Urothelium cell line (cell line): ENCODE measurements at places on chromosomes 4 and X.

- no peak for DNase-seq
These were observed 52.5 kb upstream of the RPL34 start for GRCh38 chr4:108567831-108568230.

GRCh38 chrX:39336671-39337311, 535.5 kb downstream of the MID1IP1 start:
- no peak for DNase-seq

- no peak for DNase-seq
These were observed 327.0 kb upstream of the NOCT start for GRCh38 chr4:138688408-138689085.

GRCh38 chr4:186485561-186486062, 69.8 kb downstream of the MTNR1A start:
- DNase-seq, result peak; percentile 40

DNA sequence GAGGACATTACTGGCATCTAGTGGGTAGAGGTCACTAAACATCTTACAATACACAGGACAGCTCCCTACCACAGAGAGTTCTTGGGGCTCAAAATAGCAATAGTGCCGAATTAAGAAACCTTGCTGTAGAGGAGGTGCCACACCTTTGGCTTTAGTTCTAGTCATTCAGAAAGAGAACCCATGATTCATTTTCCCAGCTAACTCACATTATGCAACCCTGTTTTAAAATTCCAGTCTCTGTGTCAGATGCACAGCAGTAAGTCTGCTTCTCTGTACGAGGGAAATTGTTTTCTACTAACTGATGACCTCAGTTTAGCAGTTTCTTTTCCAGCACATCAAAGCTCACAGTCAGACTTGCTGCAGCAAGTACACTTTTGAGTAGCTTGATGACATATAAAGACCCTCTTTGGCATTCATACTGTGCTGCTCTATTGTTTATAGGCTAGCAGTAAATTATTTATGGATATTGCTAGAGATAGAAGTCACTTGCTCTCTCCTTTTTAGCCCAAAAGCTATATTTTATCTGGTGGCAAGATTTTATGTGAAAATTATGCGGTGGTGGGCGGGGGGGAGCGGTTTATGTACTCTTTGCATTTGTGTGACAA, 487.8 kb upstream of the MAGEB18 start:
- no peak for DNase-seq

DNA sequence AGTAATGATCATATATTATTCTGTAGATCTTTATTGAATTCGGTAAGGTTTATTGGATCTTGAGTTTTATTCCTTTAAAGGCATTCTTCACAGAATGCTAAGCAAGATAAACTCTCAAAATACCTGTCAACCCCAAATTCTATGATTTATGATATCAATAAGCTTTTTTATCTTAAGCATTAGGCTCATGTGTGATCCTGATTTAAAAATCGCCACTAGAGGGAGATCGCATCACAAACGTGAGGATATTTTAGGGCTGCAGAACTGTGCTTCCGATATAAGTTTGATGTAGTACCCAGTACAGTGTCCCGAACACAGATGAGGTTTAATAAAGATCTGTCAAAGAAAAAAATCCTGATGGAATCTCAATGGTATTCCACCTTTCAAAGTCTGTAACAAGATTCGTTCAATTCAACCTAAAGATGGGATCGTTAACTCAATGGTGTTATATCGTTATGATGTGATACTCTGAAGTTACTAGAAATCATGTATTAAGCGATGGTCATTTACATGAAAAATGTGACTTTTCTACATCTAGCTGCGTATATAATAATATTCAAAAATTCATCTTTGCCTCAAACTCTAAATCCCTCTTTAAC, 169.0 kb downstream of the CORIN start:
- peak; percentile 46 for DNase-seq

DNA sequence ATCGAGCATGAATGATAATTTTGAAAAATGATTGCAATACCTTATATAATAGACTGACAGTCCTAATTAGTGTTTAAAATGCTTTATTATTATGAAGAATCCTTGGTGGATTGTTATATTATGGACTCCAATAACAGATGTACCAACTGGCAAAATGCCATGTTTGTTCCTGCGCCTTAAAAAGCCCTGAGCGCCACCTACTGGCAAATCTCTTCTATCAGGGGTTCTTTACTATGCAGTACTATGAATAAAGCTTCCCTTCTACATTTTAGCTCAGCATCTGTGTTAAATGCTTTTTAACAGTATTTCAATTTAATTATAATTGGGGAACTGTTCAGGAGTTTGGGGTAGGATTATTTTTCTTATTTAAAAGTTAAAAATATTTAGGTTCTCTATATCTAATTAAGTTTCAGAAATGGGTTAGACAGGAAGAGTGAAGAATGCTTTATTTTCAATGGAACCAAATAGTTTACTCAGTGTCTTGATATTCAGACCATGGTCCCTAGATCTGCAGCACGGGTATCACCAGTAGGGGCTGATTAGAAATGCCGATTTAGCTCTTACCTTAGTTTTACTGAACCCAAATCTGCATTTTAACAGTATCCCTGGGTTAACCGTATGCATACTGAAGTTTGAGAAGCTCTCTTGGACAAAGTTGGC, 20.0 kb downstream of the CFAP97 start:
- peak; percentile 60 for DNase-seq

DNA sequence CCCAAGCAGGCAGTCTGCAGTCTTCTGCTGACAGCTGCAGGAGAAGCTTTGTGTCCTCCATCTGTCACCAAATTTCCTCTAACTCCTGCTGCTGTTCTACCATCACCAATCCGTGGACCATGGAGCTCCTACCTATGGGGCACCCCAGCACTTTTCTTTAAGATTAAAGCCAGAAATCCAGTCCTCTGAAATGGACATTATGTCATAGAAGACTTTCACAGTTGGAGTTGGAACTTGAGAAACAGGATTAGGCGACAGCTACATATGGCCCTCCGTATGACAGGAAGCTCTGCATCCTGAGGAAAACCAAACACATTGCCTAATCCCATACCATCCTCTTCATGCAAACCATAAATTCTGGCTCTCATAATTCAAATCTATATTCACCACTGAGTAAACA, 470.6 kb upstream of the GALNTL6 start:
- no peak for DNase-seq

DNA sequence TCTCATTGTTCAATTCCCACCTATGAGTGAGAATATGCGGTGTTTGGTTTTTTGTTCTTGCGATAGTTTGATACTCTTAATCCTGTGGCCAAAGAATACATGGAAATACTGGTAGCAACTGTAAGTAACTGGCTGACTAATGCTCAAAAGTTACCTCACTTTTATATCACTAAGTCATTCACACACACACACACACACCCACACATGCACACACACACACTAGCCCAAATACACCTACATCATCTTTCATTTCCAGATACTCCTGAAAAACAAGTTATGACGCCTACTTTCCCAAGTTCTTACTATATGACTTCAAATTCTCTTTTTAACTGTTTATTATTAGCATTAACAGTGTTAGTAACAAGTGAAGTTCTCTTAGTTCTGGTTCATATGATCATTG, 101.3 kb downstream of the DCHS2 start:
- no peak for DNase-seq

DNA sequence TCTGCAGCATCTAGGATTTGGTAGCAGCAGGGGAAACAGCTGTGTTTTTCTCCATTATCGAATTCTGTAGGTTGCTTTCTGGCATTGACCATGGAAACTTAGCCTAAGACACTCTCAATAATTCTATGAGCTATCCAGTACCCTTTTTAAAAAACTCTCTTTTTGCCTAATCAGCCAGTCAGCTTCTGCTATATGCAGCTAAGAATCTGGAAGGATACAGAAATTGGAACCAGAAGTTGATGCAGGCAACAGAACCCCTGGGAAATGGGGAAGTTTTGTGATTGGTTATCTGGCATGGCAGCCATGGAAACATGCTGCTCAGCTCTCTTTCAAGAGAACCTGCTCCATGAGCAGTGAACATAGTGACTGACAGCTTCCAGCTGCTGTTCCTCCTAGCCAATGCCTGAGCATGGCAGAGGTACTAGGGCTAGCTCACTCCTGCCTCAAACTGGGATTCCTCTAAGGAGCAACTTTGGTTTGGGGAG, 417.6 kb upstream of the MAOA start:
- DNase-seq, result no peak

- DNase-seq, result no peak
These were observed 36.7 kb downstream of the SMIM20 start for GRCh38 chr4:25950461-25951389.

DNA sequence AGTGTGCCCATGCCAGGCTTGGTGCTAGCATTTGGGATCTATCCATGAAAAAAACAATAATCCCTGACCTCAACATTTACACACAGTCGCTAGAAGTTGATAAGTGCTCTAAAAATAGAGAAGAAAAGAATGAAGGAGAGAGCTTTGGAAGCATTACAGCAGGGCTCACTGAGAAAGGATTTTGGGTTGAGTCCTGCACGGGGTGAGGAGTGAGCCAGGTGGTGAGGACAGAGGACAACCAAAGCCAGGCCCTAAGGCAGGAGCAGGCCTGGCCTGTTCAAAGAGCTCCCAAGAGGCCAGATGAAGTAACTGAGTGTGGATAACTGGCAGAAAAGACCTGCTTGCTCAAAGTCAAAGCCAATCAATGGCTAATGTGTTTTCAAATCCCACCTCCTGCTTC, 20.7 kb upstream of the PROM1 start:
- no peak for DNase-seq

DNA sequence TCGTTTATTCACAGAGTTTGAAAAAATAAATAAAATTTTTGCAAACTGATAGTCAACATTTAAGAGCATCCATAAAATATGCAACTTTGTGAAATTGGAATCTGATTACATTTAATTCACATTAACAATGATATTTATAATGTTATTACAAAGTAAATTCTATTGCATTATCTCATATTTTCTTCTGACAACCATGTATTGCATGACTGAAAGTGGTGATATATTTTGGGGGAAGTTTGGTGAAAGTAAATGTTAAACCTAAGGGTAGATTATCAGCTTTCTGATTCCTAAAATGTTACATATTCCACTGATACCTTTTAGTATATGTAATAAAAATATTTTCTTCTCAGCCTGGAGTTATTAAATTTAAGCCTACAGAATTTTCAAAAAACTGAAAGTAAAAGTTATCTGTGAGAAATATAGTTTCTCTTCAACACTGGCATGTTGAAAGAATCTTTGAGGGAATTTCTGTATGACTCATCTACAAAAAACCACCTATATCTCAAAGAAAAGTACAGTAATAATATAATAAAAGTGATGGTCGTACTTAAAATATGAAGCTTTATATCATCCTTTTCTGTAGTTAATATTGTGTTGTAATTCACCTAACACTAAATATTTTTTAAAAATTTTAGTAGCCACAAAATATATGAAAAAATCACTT, 1179.6 kb upstream of the PCDH7 start:
- DNase-seq, result no peak

DNA sequence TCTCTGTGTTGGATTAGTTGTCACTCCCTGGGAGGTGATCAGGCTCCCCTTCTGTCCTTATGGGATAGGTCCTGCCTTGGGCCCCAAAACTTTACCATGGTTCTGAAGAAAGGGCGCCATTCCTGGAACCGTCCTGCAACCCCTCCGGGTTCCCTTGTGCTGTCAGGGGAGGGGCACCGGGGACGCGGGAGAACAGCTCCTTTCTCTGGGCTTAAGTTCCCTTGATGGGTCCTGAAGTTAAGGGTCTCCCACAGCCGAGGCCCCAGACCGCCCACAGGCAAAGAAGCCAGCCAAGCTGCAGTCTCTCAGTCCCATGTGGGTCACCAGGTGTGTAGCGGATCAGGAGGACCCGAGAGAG, 44.8 kb downstream of the UGT2A3 start:
- no peak for DNase-seq

DNA sequence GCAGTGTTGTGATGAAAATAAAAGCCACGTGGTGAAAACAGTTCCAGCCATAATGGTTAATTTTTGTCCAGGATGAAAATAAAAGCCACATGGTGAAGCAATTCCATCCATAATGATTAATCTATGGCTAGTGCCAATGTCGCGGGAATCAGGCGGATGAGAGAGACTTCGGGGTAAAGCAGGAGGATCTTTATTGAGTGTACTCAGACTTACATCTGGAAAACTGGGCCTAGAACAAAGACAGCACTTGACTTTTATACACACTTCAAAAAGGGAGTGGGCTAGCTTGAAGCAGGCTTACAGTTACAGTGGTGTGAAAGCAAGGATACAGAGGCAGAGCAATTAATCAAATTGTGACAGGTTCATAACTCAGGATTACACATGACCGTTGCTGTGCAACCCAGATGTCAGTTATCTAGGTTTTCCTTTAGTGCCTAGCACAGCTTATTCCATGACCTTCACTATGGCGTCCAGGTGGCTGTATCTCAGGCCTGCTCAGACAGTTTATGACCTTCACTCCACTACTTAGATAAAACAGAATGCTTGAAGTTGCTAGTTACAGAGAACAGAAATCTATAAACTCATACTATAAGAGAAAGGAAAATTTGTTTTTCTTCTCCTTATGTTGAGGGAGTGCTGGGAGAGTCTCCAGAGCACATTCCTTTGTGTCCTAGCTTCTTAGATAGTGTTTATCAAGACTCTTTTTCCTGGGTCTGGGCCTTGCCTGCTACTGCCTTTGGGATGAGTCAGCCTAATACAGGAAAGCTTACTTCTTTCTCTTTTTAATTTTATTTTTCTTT, 5.9 kb upstream of the PLA2G12A start:
- no peak for DNase-seq

- DNase-seq, result peak; percentile 4
These were observed 520.5 kb upstream of the NR3C2 start for GRCh38 chr4:148962539-148963290.

- DNase-seq, result no peak
These were observed 191.5 kb downstream of the SLC7A11 start for GRCh38 chr4:138050601-138051000.

DNA sequence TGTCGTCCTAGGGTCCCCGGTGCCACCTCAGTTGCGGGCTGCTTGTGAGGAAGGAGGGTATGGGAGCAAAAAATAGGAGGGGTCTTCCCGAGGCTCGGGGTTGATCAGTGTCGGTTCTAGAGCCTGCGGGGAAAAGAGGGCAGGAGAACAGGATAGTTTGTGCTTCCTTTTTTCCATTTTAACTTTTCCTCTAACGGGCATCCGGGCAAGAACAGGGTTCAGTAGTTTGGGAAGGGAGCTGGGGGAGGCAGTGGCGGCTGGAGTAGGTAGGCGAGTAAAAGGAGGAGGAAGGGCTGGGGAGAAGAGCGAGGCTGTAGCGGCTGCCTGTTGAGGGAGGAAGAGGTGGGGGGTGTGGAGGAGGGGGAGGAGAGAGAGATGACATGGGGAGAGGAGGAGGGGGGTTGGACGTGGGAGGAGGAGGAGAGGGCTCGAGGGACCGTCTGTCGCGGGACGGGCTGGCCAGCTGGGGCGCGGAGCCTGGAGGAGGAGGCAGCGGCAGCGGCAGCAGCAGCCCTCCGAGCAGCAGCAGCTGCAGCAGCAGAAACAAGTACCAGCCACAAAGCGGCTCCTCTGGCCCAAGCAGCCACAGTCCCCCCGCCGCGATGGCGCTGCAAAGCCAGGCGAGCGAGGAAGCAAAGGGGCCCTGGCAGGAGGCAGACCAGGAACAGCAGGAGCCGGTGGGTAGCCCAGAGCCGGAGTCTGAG, at the start of gene SLC16A2:
Gene SLC16A2 (plus strand): TSS at position 458 of the 704 bp plus-strand sequence. CDS start 145 bp downstream, at position 603.
- DNase-seq, result peak; percentile 73
